Activated T-cell treated with anti-CD3 and anti-CD28 coated beads, Interleukin-2, amount 50 U/mL, for 4 hours (primary cell): ENCODE measurements at places on chromosomes 7 and 10.

DNA sequence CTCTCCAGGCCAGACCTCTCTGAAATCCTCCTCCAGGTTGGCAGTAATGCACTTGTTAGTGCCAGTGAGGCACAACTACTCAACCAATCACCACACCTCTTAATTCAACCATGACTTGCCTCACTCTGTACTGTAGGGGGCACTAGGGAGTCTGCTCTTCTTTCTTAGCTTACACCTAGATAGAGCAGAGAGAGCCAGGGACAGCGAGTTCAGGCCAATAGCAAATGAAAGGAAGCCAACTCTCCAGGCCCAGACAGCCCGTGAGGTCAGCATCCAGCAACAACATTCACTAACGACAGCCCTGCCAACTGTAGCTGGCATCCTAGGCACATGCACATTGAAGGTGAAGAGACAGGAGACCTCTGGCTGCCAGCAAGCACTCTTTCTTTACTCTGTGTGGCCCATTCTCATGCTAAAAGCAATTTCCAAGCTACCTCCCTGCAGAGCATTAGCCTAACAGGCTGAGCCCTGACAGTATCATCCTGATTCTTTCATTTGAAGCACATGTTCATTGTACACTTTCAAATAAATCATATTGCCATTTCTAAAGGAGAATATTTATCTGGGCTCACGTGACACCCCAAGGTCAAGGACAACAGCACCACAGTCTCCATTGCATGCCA is 136.3 kb downstream of the DPY19L1 start:
- DNase-seq = no peak

- DNase-seq = no peak
Observed at GRCh38 chr7:127413962-127414361, 21.5 kb upstream of the ZNF800 start.

DNA sequence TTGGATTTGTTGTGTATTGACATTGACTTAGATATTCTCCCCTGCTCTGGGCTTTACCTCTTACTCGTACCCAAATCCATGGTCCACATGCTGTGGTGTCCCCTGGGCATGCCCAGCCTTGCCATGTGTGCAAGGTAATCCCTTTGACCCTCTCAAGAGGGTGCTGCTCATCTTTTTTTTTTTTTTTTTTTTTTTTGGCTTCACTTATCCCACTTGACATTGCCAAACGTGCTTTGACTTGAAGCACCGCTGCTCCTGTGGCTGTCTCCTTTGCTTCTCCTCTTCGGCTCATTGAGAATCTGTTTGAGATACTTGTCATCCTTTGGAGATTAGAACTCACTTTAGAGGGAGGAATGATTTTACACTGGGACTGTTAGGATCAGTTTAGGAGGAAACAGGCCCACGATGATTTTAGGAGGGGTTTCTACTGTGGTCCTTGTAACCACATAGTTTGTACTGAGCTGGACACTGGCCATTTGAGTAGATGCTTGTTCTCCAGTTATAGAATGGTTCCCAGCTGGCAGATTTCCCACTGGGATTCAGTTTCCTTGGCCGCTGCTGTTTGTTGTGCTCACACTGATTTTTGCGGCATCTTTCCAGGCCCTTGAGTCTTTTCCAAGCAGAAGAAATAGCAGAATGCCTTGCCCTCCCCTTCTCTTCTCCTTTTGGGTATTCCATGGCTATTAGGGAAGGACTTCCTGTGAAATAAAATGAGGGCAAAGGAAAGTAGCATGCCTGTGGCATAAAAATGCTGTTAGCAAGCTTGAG is 184.8 kb downstream of the AUTS2 start:
- DNase-seq = no peak

DNA sequence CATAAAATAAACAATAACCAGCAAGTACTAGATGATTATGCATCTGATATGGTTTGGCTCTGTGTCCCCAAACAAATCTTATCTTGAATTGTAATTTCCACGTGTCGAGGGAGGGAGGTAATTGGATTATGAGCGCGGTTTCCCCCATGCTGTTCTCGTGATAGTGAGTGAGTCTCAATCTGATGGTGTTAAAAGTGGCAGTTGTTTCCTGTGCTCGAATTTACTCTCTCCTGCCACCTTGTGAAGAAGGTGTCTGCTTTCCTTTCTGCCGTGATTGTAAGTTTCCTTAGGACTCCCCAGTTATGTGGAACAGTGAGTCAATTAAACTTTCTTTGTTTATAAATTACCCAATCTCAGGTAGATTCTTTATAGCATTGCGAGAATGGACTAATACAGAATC is 15.1 kb downstream of the CNTNAP2 start:
- no peak for DNase-seq

- peak; percentile 27 for DNase-seq
Observed at GRCh38 chr7:44194069-44194468, 4.8 kb upstream of the GCK start.

DNA sequence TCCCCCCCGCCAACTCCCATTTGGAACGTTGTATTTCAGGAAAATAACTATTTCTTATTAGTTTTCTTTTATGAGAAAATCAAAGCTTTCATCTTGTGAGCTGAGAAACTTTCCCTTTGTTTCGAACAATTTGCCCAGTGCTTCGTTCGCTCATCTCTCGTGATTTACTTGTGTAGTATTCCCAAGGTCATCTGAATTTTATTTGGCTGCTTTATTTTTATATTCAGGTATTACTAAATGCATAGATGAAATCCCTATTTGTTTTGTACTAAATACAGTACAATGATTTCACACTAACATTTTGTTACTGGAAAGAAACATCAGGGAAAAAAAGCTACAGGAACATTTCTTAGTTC is 12.0 kb upstream of the EBLN1 start:
- DNase-seq = no peak

- DNase-seq = no peak
Observed at GRCh38 chr10:79293841-79294581, 53.3 kb upstream of the PPIF start.

- DNase-seq = no peak
Observed at GRCh38 chr7:137681657-137682562, 164.9 kb downstream of the DGKI start.

DNA sequence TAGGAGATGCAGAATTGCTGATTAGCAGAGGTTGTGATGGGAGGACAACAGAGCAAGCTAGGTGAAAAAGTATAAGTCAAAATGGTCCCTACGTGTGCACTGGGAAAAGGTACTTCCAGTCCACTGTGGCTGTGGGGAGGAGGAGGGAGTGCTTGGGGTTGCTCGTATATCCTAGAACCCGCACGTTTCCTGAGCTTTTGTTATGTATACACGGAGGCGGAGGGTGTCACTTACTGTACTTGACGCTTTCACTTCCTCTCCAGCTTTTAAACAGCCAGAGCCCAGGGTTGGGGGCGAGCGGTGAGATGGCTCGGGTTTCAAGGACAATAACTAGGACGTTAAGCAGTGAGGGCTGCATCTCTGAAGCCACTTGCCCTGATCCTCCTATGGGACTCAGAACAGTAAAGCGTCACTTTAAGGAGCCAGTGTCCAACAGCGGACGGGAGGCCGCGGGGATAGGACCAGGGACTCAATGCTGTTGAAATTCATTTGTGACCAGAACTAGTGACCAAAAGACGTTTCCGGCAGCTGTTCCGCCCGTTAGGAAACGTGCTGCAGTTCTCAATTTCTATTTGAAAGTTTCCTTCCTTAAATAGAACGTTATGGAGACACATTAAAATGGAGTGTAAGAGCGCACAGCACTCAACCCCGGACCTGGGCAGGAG is 985 bp upstream of the ETV1 start:
- no peak for DNase-seq
